ENCODE measurements at places on chromosomes 5 and 9. TPM values are rescaled to one million over a fixed set of nuclear protein-coding genes. Genes with fewer than 3 reads are reported as not detected.

The OGN gene
- not detected for total RNA-seq

The ANKRD31 gene
- 0.10 TPM for total RNA-seq

The ALDH1B1 gene
- 25.8 TPM for total RNA-seq

The ACOT12 gene
- not detected for total RNA-seq

The SYK gene
- total RNA-seq = not detected

The TNPO1 gene
- 478 TPM for total RNA-seq

The LCN2 gene
- not detected for total RNA-seq

The CFAP90 gene
- total RNA-seq = not detected

The CCDC171 gene
- 1.1 TPM for total RNA-seq

The ANKRD34B gene
- not detected for total RNA-seq

The AMBP gene
- total RNA-seq = not detected

The APBA1 gene
- total RNA-seq = 22.5 TPM

The ZNF483 gene
- 2.9 TPM for total RNA-seq

The PAEP gene
- not detected for total RNA-seq

The TYRP1 gene
- total RNA-seq = 1.1 TPM

The SREK1 gene
- 75.3 TPM for total RNA-seq

The GRIA1 gene
- total RNA-seq = 0.33 TPM

The GRXCR2 gene
- not detected for total RNA-seq

The ARL14EPL gene
- total RNA-seq = 0.67 TPM

The TAF11L5 gene
- total RNA-seq = not detected

The CSF2 gene
- total RNA-seq = not detected

The OR1J2 gene
- 0.19 TPM for total RNA-seq

The PCDHGA8 gene
- 2.9 TPM for total RNA-seq

The SAPCD2 gene
- total RNA-seq = 14.7 TPM

The LYSMD3 gene
- 19.1 TPM for total RNA-seq

The JADE2 gene
- 31.4 TPM for total RNA-seq

The BSPRY gene
- total RNA-seq = not detected

The NR5A1 gene
- not detected for total RNA-seq

The SPACA9 gene
- total RNA-seq = 2.6 TPM

The SMAD5 gene
- 68.3 TPM for total RNA-seq

The ATOX1 gene
- total RNA-seq = 88.5 TPM

The OTP gene
- not detected for total RNA-seq

The FEM1C gene
- total RNA-seq = 18.8 TPM

The PTPN3 gene
- 0.19 TPM for total RNA-seq

The ZNF454 gene
- 1.1 TPM for total RNA-seq

The CARD9 gene
- 0.65 TPM for total RNA-seq

The TJP2 gene
- total RNA-seq = 108 TPM

The FOXD4L3 gene
- total RNA-seq = not detected

The FAM221B gene
- not detected for total RNA-seq

The EDIL3 gene
- 3.5 TPM for total RNA-seq

The ISOC1 gene
- total RNA-seq = 12.5 TPM

The GPR150 gene
- 0.33 TPM for total RNA-seq

The SPINK5 gene
- total RNA-seq = 0.10 TPM

The TXNDC8 gene
- total RNA-seq = not detected

The LPAR1 gene
- 0.33 TPM for total RNA-seq

The LMAN2 gene
- total RNA-seq = 342 TPM

The NR6A1 gene
- total RNA-seq = 1.1 TPM

The NMUR2 gene
- total RNA-seq = not detected

The ADCY2 gene
- total RNA-seq = not detected

The CCNI2 gene
- under 0.01 TPM for total RNA-seq

The SLC6A7 gene
- not detected for total RNA-seq

The RNF183 gene
- not detected for total RNA-seq

Measured in vein endothelial cell (primary cell).